Endothelial cell of umbilical vein (primary cell): ENCODE measurements at places on chromosomes 5 and 9.

GRCh38 chr5:13529300-13529699, 415.2 kb downstream of the DNAH5 start:
- DNase-seq, result no peak

DNA sequence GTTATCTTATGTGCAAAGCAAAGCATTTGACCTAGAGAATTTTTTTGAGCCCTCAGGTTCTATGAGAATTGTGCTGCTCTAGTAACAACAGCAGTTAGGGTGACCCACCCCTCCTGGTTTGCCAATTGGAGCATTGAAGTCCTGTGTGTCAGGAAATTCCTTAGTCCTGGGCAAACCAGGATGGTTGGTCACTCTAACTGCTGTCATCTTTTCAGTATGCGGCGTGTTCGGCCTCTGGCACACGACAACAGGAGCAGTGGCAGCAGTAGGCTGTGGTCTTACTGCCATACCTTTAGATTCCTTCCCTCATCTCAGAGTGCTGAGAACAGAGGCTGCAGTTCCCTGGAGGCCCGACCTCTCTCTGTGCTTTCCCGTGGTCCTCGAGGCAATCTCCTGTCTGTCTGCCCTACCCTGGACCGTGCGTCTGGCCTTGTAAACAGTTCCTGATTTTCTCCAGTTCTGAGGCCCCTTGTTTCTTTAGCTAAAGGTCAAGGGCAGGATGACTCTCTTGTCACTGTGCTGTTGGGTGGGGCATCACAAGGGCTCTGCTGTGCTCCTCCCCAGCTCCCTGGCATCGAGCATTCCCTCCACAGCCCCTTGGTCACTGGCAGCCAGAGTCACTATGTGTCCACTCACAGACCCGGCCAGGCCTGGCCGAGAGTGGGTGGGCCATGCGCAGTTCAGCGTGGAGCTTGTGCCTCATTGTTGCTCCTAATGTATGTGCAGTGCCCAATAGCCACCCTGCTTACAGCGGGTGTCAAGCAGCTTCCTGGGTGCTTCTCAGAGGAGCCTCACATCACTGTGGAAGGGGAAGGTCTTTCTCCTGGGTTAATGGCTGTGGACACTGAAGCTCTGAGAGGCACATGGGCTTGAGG, 18.5 kb upstream of the COL15A1 start:
- DNase-seq, result no peak

DNA sequence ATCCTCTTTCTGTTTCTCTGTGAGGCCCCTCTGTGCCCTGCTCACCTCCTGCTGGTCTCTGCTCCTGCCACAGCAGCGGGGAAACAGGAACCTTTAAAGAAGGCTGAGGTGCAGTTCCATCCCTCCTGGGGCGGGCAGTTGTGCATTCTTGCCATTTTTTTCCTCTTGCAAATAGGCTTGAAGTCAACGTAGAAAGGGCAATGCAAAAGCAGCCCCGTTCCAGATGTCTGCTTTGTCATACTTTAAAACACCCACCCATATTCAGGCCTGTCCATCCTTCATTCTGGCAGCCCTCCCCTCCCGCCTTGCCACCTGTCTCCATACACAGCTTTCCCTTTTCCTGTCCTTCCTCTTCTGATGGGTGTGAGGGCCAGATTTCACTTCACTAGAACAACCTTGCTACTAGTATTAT, 65.4 kb upstream of the KLF9 start:
- no peak for DNase-seq

DNA sequence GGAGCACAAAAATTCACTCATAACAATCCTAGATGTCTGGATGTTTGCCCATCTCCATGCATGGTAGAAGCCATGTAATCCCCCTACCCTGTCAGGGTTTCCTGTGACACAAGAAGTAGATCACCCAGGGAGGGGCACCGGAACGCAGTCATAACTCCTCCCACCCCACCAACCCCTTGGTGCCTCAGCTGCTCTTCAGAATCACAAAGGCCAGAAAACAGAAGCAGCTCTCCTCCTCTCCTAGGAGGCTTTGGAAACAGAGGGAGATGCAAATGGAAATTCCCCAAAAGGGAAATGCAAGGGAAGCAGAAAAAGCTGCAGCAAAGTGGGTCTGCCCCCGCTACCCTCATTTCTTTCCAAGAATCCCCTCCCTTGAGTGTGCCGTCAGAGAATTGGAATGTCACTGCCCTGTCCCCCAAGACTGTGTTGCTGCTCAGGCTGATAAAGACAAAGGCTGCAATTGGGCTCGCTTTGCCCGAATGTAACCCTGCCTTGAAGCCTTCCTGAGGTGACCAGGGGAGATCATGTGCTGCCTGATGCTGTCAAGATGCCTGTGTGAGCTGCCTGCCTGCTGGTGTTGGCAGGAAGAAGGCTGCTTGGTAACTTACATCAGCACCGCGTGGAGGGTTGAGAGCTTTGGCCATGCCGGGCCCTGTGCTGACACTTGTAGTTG, 65.5 kb upstream of the ABCA1 start:
- peak; percentile 68 for DNase-seq

GRCh38 chr9:134175291-134175807, 11.0 kb upstream of the RNU6ATAC start:
- no peak for DNase-seq
